ENCODE measurements at places on chromosomes 7 and 10.

- no peaks in the 10 kb centered on the region for H3K4me1 ChIP-seq
- no peaks in the 10 kb centered on the region for H3K27me3 ChIP-seq
- DNase-seq = no peak
- no peak overlapping the region for H3K4me3 ChIP-seq
- H3K36me3 ChIP-seq = no peaks in the 10 kb centered on the region
These were observed 481.4 kb downstream of the TYW1 start for GRCh38 chr7:67478066-67478465.

DNA sequence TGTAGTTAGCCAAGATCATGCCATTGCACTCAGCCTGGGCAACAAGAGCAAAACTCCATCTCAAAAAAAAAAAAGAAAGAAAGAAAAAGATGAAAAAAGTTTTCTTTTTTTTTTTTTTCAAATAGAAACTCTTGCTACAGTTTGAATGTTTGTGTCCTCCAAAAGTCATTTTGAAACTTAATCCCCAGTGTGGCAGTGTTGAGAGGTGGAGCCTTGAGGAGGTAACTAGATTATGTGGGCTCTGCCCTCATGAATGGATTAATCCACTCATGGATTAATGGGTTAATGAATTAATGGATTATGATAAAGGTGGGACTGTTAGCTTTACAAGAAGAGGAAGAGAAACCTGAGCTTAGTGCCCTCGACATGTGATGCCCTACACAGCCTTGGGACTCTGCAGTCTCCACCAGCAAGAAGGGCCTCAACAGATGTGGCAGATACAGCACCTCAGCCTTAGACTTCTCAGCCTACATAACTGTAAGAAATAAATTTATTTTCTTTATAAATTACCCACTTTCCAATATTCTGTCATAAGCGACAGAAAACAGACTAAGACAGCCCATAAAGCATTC is 25.1 kb downstream of the CPEB3 start:
- DNase-seq = no peak
- no peak overlapping the region for H3K27ac ChIP-seq
- no peak overlapping the region for H3K4me3 ChIP-seq
- H3K4me1 ChIP-seq = no peaks in the 10 kb centered on the region
- H3K27me3 ChIP-seq = no peaks in the 10 kb centered on the region

DNA sequence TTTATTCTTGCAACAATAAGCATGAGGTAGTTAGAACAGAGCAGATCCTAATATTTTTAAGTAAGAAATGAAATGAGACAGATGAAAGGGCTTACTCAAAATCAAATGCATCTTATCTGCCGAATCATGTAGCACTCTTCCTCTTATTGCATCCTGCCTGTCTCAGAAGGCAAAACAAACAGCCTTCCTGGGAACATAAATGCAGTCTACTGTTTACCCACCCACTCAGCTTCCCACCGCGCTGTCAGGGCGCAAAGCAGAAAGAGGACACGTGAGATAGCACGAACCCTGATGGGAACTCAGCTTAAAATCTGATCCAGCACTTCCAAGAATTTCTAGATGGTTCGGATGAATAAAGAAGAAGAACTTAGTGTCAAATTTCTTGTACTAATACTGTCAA is 114.4 kb upstream of the CDK1 start:
- no peak overlapping the region for H3K4me3 ChIP-seq
- H3K27ac ChIP-seq = no peak overlapping the region
- no peaks in the 10 kb centered on the region for H3K36me3 ChIP-seq
- no peak for DNase-seq

DNA sequence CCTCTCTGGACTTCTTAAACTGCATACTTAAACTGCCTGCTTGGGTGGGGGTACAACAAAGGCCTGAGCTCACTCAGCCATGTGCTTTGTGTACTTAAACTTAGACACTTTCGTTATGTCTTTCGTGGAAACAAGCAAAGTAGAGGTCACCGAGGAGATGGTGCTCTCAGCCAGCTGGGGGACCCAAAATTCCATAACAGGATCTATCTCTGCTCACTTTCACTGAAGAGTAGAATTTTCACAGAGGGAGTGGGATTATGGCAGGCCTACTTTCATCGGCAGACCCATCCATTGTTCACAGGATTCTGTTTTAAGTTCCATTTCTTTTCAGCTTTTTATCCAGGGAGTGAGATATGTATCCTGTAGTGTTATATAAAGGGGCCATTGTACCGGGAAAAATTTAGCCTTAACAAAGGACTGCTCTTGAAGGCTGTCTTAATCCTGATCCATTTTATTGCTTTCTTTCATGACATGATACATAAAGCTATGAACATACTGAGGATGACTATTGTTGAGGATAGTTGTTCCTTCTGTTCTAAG is 370.0 kb upstream of the GHITM start:
- H3K27ac ChIP-seq = no peak overlapping the region
- H3K4me1 ChIP-seq = no peaks in the 10 kb centered on the region
- no peaks in the 10 kb centered on the region for H3K36me3 ChIP-seq
- DNase-seq = no peak

DNA sequence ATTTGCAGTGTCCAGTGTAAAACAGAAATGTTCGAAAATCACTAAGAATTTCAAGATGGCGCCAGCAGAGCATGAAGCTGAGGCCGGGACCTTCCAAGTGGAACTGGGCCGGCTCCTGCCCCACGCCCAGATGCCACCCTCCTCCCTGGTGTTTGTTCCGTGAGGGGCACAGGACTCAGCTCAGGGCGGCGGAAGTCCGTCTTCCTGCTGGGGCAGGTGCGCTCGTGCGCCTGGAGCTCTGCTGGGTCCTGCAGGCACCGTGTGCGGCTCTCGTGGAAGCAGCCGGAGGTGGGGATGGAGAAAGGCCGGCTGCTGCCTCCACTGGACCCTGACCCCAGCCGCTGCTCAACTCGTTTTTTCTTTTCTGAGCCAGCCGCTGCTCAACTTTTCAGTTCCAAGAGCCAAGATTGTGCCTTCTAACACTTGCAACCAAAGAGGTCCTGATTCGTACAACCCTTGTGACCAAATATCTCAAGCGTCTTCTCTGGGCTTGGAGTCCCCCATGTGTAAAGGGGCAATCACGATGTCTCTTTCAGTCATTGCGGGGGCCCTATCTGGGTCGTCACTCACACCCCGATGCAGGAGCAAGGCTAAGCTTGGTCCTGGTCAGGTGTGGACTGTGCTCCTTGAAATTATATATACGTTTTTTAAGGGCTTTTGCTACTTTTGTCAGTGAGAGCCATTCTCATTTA is 334.4 kb downstream of the ADARB2 start:
- no peak overlapping the region for H3K4me3 ChIP-seq
- H3K36me3 ChIP-seq = no peaks in the 10 kb centered on the region
- no peaks in the 10 kb centered on the region for H3K27me3 ChIP-seq

GRCh38 chr7:128697302-128697905 is 25.3 kb downstream of the GARIN1A start:
- peaks cover 7% of the 10 kb centered on the region for H3K4me1 ChIP-seq
- H3K4me3 ChIP-seq = no peak overlapping the region
- H3K36me3 ChIP-seq = no peaks in the 10 kb centered on the region
- H3K27ac ChIP-seq = no peak overlapping the region
- DNase-seq = peak; percentile 58

GRCh38 chr10:98235846-98236245 is 32.1 kb downstream of the LOXL4 start:
- no peak overlapping the region for H3K4me3 ChIP-seq
- H3K27ac ChIP-seq = no peak overlapping the region

DNA sequence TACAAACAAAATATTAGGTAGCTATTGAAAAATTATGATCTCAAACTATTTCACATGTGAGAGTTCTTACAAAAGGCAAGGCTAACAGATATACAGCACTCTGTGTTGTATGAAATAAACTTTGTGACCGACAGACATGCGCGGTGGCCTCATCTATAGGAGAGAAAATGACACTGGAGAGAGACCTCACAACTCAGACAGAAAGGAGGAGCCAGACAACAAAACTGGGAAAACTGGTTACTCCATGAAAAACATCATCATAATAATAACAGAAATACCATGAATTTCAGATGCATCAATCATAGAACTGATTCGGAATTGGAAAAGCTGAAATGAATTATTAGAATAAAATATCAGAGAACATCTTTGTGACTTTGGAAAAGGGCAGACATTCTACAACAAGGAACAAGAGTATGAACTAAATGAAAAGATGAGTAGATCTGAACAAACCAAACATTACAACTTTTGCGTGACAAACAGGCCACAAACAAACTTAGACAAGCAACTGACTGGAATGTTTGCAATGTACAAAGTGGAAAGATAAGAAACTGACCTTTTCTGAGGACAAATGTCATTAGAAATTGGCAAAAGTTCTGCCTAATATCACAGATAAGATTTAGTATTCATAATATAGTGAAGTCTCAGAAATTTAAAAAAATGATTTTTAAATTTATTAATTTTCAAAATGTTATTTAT is 69.3 kb downstream of the TNS3 start:
- no peak for DNase-seq
- no peak overlapping the region for H3K4me3 ChIP-seq
- no peaks in the 10 kb centered on the region for H3K36me3 ChIP-seq
- H3K4me1 ChIP-seq = no peaks in the 10 kb centered on the region

DNA sequence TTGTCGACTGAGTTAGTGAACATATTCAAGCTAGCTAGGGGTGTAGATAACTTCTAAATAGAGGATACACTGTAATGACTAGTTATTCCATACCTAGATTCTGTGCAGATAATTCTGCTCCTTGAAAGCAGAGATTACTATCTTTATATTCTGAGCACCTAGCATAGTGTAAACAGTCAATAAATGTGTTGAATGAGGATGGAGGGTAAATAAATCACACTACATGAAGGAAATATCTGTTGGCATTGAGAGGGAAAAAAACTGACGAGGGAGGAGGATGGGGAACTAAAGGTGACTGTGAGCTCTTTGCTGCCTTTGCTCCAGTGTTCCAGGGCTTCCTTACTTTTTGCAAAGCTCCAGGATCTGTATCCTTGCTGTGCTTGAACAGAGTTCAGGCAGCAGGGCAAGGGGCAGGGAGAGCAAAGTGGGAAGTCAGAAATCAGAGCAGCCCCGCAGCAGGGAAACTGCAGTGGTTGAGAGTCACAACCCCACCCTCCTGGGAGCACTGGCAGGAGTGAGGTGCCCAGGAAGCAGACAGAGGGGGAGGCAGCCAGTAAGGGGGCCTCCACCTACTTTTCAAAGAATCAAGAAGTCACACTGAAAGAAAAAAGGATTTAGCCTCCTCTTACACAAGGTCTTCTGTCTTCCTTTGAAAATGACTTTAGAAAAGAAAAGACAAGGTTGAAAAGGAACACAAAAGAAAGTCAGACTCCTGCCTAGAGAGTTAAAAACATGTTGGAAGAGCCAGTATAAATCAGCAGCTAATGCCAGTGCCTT is 71.8 kb upstream of the LRRN3 start:
- no peak overlapping the region for H3K4me3 ChIP-seq
- no peak overlapping the region for H3K27ac ChIP-seq
- no peaks in the 10 kb centered on the region for H3K36me3 ChIP-seq
- DNase-seq = peak; percentile 28
- no peaks in the 10 kb centered on the region for H3K27me3 ChIP-seq

- H3K27ac ChIP-seq = no peak overlapping the region
- H3K4me3 ChIP-seq = no peak overlapping the region
- no peaks in the 10 kb centered on the region for H3K36me3 ChIP-seq
- peak; percentile 71 for DNase-seq
These were observed 2.0 kb upstream of the GATA3 start for GRCh38 chr10:8052341-8052955.

DNA sequence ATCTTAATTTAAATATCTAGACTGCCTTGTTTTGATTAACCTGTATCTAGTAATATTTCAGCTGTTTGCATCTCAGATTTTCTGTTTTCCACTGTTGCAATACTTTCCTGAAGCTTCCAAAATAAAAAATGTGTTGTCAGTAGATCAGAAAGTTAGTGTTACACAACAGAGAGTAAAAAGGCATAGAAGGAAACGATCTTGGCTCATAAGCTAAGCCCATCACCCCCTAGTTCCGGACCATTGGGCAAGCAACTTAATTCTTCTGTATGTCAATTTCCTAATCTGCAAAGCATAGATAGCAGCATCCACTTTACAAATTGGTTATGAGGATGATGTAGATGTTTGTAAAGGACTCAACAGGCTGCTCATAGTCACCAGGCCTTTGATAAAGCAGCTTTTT is 4.4 kb downstream of the PON3 start:
- H3K27me3 ChIP-seq = peaks cover 9% of the 10 kb centered on the region
- DNase-seq = no peak
- H3K4me1 ChIP-seq = peaks cover 8% of the 10 kb centered on the region
- H3K4me3 ChIP-seq = no peak overlapping the region

DNA sequence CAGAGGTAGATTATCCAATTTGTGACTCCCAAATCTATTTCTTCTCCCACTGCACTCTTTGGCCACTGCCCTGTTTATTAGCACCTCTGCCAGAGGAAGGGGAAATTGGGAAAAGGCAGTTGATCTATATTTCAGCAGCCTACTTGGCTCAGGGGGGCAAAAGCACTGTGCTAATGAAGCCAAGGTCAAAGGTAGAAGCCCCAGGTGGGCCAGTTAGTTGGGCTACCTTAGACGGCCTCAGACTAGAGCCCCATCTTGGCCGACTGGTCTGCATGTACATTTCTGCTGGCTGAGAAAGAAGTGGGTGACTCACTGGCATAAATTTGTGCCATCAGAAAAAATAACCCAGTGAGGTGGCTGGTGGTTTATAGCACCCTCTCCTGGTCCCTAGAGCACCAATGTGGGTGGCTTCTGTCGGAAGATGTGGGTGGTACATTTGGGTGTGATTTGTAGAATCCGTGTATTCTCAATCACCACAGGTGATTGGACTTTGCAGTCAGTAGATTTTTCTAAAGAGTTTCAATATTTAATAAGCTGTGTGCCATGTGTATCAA is 293.3 kb upstream of the MKI67 start:
- H3K4me1 ChIP-seq = no peaks in the 10 kb centered on the region
- H3K36me3 ChIP-seq = no peaks in the 10 kb centered on the region
- no peak for DNase-seq
- no peak overlapping the region for H3K4me3 ChIP-seq

DNA sequence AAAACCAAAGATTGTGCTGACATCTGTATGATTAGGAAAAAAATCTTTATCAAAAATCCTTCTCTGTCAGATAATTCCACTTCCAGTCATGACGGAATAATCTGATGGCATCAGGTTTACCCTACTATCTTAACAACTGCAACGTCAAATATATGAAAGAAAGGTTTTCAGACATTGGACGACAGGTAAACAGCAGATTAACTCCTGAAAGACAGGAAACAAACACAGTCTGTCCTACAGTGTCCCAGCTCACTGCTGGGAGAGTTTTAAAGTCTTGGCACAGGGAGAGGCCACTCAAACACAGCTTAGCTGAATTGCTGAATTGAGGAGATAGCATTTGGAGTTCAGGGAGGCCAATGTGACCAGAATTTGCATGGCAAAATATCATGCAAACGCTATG is 186.3 kb upstream of the KCTD7 start:
- DNase-seq = no peak
- no peaks in the 10 kb centered on the region for H3K4me1 ChIP-seq
- H3K36me3 ChIP-seq = no peaks in the 10 kb centered on the region
- no peak overlapping the region for H3K27ac ChIP-seq
- no peaks in the 10 kb centered on the region for H3K27me3 ChIP-seq

- no peaks in the 10 kb centered on the region for H3K36me3 ChIP-seq
- DNase-seq = no peak
- H3K4me3 ChIP-seq = peak overlapping the region; percentile 10
- H3K4me1 ChIP-seq = peaks cover 6% of the 10 kb centered on the region
These were observed 129.1 kb upstream of the PPP1R3A start for GRCh38 chr7:114047889-114048288.

Measured in natural killer cell (primary cell).